ENCODE measurements at places on chromosomes 6 and 20.

GRCh38 chr6:135897087-135897486, 45.6 kb downstream of the PDE7B start:
- no peak for DNase-seq

DNA sequence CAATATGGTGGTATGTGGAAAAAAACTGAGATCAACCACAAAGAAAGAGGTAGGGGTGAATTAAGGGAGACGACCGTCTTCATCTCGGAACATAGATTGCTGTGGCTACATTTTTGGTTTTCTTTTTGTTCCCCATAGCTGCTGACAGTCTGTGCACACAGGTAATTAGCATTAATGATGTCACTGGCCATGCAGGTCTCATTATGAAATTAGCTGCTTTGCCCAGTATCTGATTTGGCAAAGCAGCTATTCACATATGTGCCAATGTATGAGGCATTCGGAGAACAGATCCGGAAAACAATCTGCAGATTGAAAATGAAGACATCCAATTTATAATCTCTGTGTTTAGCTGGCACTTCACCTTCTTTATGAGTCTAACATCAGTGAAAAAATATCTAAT, 13.1 kb downstream of the NOX3 start:
- DNase-seq: no peak

DNA sequence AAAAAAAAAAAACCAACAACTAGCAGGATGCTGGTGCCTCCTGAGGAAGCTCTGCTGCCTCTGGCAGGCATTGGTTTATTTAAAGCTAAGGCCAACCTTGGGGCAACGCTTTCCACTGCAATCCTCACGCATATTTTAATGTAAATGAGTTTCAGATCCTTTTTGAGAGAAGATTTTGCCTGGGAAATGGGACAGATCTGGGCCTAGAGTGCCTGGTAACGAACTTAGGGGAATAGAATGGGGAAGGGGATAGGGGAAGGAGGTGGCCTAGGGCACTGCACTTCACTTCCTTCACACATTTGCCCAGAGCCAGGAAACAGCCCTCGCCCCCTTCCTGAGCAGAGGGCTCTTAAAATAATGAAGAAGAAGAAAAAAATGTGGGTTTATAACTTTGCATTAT, 132.7 kb upstream of the TMEM170B start:
- DNase-seq: no peak

GRCh38 chr6:12916006-12916405, 199.4 kb downstream of the PHACTR1 start:
- DNase-seq: no peak

- no peak for DNase-seq
Observed at GRCh38 chr6:91802431-91802830, 1215.6 kb upstream of the MAP3K7 start.

Measured in breast epithelium (tissue), 4 donors.